ENCODE measurements at places on chromosomes 2 and 18. TPM values are rescaled to one million over a fixed set of nuclear protein-coding genes. Genes with fewer than 3 reads are reported as not detected.

MC4R gene
- total RNA-seq, result not detected

REG1B gene
- total RNA-seq, result not detected

ANKRD30BL gene
- not detected for total RNA-seq

NRBP1 gene
- total RNA-seq, result 50.8 TPM

NETO1 gene
- not detected for total RNA-seq

MC2R gene
- not detected for total RNA-seq

TEX44 gene
- not detected for total RNA-seq

NCK2 gene
- total RNA-seq, result 32.3 TPM

POMC gene
- total RNA-seq, result 9.2 TPM

UCN gene
- total RNA-seq, result 0.59 TPM

PLCD4 gene
- total RNA-seq, result 0.62 TPM

NTSR2 gene
- total RNA-seq, result 0.19 TPM

PROKR1 gene
- not detected for total RNA-seq

SCG2 gene
- not detected for total RNA-seq

DPYSL5 gene
- not detected for total RNA-seq

SYT4 gene
- not detected for total RNA-seq

RESP18 gene
- not detected for total RNA-seq

ABCG8 gene
- 0.11 TPM for total RNA-seq

CCDC148 gene
- total RNA-seq, result 1.0 TPM

TBR1 gene
- total RNA-seq, result not detected

SPP2 gene
- not detected for total RNA-seq

CYRIA gene
- 3.9 TPM for total RNA-seq

DSG4 gene
- total RNA-seq, result not detected

PHLPP1 gene
- total RNA-seq, result 6.2 TPM

MALL gene
- 9.9 TPM for total RNA-seq

SFT2D3 gene
- total RNA-seq, result 3.2 TPM

UGT1A8 gene
- total RNA-seq, result not detected

TCF23 gene
- total RNA-seq, result not detected

NT5C1B gene
- total RNA-seq, result not detected

DLX1 gene
- not detected for total RNA-seq

AQP12B gene
- total RNA-seq, result not detected

CRYBA2 gene
- total RNA-seq, result not detected

CXCR4 gene
- total RNA-seq, result 2.0 TPM

POTEI gene
- not detected for total RNA-seq

IGFBP2 gene
- total RNA-seq, result 51.1 TPM

FOXD4L1 gene
- total RNA-seq, result not detected

RNPEPL1 gene
- 89.5 TPM for total RNA-seq

FBXO36 gene
- total RNA-seq, result 0.65 TPM

Data from Right ventricle myocardium superior (tissue), 1 donor.